Left ventricle myocardium inferior (tissue), 1 donor: ENCODE measurements at places on chromosomes 2 and 18. TPM values are rescaled to one million over a fixed set of nuclear protein-coding genes. Genes with fewer than 3 reads are reported as not detected.

DNA sequence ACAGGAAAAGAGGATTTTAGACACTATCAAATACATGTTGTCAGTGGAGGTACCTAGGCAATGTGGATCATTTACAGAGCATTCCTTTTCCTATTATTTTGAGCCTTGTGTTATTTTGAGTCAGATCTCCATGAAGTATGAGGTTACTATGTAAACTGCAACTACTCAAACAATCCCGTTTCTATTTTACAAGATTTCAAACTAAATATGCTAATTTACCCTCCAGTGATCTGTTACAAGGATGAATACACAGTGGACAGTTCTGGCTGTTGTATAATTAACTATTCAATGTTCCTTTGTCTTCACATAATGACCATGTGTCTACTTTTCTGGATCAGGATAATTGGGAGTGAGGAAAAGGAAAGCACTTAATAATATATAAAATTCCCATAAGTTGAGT is 4.6 kb downstream of the HOXD1 start:
- peaks cover 25% of the 10 kb centered on the region for H3K4me1 ChIP-seq
- H3K27ac ChIP-seq: no peak overlapping the region
- no peaks in the 10 kb centered on the region for H3K36me3 ChIP-seq
- DNase-seq: no peak
- peaks cover 100% of the 10 kb centered on the region for H3K27me3 ChIP-seq

GRCh38 chr2:177474301-177474700 is 81.7 kb downstream of the AGPS start:
- H3K4me3 ChIP-seq: no peak overlapping the region
- H3K27ac ChIP-seq: no peak overlapping the region
- H3K4me1 ChIP-seq: peaks cover 7% of the 10 kb centered on the region
- peaks cover 38% of the 10 kb centered on the region for H3K36me3 ChIP-seq
- no peaks in the 10 kb centered on the region for H3K27me3 ChIP-seq

DNA sequence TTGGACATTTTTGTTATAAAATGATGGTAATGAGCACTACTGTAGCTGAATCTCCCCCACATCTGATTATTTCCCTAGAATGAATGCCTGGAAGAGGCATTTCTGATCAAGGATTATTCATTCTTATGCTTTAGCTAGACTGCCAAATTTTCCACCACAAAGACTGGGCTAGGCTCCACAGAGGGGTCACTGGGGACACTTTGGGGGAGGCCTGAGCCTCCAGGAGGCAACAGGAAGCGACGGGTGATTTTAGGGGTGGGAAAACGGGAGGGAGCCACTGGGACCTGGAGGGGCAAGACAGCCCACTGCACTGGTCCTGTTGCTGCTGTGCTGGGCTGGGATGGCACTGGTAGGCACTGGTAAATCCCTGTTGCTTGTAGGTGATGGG is 2.4 kb upstream of the ASB1 start:
- H3K4me1 ChIP-seq: peaks cover 71% of the 10 kb centered on the region
- H3K27me3 ChIP-seq: peaks cover 56% of the 10 kb centered on the region

DNA sequence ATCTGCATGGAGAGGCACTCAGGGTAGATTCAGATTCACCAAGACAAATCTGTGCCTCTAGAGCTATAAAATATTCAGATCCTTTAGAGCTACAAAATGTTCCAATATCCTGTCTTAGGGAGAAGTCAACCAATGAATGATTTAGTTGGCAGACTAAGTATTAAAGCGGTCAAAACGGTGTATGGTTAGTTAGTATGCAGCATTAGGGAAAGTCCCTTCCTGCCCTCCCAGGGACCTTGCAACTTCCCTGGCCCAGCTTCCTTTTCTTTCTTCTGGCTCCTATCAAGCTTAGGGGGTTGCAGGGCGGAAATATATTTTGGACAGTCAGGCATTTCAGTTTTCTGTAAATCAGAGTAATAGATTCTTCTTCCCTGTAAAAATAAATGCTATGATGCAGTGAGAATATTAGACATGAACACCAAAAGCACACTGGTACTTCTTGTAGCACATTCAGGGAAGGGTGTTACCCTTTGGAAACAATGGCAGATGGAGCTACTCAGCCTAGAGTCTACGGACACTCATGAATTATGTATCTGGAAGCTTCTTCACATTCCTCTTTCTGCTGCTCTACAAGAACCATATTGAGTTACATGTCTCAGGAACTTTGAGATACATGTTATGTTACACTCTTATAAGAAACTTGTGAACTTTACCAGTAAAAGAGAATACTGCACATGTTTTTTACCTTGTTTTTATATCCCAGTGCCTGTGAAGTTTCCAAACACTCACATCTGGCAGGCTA is 45.7 kb downstream of the CCDC93 start:
- no peaks in the 10 kb centered on the region for H3K27me3 ChIP-seq
- H3K27ac ChIP-seq: no peak overlapping the region
- H3K4me1 ChIP-seq: no peaks in the 10 kb centered on the region
- peaks cover 74% of the 10 kb centered on the region for H3K36me3 ChIP-seq

DNA sequence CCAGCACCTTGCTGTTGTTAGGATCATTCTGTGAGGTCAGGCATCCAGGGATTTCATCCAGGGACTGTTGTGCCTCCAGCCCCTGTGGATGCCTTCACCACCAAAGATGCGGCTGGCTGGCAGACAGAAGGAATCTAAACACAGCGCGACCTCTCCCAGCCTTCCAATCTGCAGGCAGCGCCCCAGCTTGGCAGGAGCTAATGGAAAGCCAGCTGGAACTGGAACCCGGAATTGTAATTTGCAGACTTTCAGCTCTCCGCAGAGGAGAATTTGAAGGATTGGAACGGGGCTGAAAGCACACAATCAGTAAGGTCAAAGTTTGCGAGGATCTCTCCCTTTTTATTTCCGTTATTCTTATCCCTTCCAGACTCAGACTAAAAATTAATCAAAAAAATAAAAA is 127.8 kb downstream of the TRIB2 start:
- H3K36me3 ChIP-seq: no peaks in the 10 kb centered on the region
- no peaks in the 10 kb centered on the region for H3K27me3 ChIP-seq
- peaks cover 20% of the 10 kb centered on the region for H3K4me1 ChIP-seq
- peak; percentile 54 for DNase-seq
- H3K4me3 ChIP-seq: no peak overlapping the region
- peak overlapping the region; percentile 62 for H3K27ac ChIP-seq

- no peak overlapping the region for H3K27ac ChIP-seq
- no peaks in the 10 kb centered on the region for H3K36me3 ChIP-seq
- H3K4me1 ChIP-seq: no peaks in the 10 kb centered on the region
- H3K4me3 ChIP-seq: no peak overlapping the region
- no peaks in the 10 kb centered on the region for H3K27me3 ChIP-seq
Measured at GRCh38 chr18:4256766-4257417, 198.2 kb downstream of the DLGAP1 start.

- H3K27ac ChIP-seq: no peak overlapping the region
- no peaks in the 10 kb centered on the region for H3K36me3 ChIP-seq
- no peaks in the 10 kb centered on the region for H3K4me1 ChIP-seq
- H3K4me3 ChIP-seq: no peak overlapping the region
Measured at GRCh38 chr18:40692871-40693270, 1262.2 kb upstream of the PIK3C3 start.

GRCh38 chr2:216436383-216436782 is 24.1 kb downstream of the SMARCAL1 start:
- H3K4me3 ChIP-seq: no peak overlapping the region
- no peaks in the 10 kb centered on the region for H3K27me3 ChIP-seq
- H3K27ac ChIP-seq: no peak overlapping the region
- DNase-seq: no peak

DNA sequence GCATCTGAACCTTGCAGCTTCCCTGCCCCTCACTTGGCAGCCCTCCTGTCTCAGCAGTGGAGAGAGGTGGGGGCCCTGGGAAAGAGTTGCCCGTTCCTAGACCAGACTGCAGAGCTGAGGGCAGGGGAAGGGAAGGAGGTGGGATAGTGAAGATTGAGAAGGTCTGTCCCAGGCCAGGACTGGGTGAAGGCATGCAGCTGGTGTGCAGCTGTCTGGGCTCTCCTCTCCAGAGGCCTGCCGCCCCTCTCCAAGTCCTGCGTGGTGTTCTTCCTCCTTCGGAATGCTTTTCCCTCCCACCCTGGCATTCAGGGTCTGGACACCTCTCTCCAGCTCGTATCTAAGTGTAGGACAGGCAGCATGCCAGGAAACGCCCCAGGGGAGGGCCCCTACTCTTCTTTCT is 323.5 kb downstream of the CELF4 start:
- H3K27ac ChIP-seq: no peak overlapping the region
- DNase-seq: no peak
- H3K4me1 ChIP-seq: peaks cover 5% of the 10 kb centered on the region
- no peaks in the 10 kb centered on the region for H3K36me3 ChIP-seq

DNA sequence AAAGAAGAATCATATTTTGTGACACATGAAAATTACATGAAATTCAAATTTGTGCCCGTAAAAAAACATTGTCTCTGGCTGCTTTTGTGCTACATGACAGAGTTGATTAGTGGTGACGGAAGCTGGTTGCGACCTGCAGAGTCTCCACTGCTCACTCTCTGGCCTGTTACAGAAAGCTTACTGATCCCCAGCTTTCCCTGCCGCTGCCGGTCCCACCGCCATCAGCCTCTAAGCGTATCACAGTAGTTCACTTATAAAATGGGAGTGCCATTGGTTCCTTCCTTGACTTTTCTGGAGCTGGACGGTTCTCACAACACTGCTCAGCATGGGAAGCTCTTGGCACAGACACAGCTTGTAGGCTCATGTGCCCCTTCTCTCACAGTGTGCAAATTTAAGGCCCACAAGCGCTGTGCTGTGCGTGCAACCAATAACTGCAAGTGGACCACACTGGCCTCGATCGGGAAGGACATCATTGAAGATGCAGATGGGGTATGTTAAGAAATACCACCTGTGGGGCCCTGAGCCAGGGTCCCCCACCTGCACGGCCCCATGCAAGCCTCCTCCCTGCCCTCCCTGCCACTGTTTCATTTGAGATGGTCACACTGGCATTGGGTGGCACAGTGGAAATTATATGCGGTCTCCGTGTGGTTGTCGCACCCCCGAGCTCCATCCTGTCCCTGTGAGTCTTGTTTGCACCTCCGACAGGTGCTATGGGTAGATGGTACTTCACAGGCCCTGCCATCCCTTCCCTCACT is 81.3 kb downstream of the DGKD start:
- peaks cover 49% of the 10 kb centered on the region for H3K36me3 ChIP-seq
- peaks cover 67% of the 10 kb centered on the region for H3K4me1 ChIP-seq
- no peak for DNase-seq
- peak overlapping the region; percentile 50 for H3K27ac ChIP-seq

SCTR gene
- 1.2 TPM for total RNA-seq

CDCA7 gene
- 0.96 TPM for total RNA-seq

TMEM247 gene
- total RNA-seq: not detected

TDRD15 gene
- not detected for total RNA-seq

RALBP1 gene
- 46.2 TPM for total RNA-seq

RBM44 gene
- 0.27 TPM for total RNA-seq

USP40 gene
- total RNA-seq: 20.0 TPM

DSG1 gene
- 1.3 TPM for total RNA-seq

DTYMK gene
- 10.6 TPM for total RNA-seq

TUBB8B gene
- total RNA-seq: not detected

TMEM131 gene
- total RNA-seq: 28.9 TPM

UGT1A8 gene
- total RNA-seq: not detected
